ENCODE measurements at places on chromosomes 5 and 9. TPM values are rescaled to one million over a fixed set of nuclear protein-coding genes. Genes with fewer than 3 reads are reported as not detected.

DNA sequence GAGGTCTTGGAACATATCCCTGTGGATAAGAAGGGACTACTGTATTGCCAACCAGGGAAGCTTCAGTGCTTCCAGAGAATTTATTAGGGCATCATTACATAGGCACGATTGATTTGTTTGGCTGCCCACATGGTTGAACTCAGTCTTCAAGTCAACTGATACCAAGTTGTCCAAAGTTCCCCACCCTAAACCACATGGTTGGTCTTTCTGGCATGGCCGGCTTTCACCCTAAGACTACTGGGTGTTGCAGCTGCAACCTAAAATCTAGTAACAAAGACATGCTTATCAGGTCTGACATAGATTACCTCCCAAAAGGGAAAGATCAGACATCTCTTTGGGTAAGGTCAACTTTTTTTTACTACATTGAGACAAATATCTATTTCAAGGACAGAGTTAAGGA, 37.0 kb downstream of the FAF2 start:
- no peak for DNase-seq

- DNase-seq = no peak
Observed at GRCh38 chr5:173622183-173623047, 6.0 kb upstream of the BOD1 start.

- DNase-seq = no peak
Observed at GRCh38 chr9:117528225-117528624, 113.4 kb upstream of the ASTN2 start.

- DNase-seq = no peak
Observed at GRCh38 chr9:92179286-92180001, 64.2 kb upstream of the SPTLC1 start.

DNA sequence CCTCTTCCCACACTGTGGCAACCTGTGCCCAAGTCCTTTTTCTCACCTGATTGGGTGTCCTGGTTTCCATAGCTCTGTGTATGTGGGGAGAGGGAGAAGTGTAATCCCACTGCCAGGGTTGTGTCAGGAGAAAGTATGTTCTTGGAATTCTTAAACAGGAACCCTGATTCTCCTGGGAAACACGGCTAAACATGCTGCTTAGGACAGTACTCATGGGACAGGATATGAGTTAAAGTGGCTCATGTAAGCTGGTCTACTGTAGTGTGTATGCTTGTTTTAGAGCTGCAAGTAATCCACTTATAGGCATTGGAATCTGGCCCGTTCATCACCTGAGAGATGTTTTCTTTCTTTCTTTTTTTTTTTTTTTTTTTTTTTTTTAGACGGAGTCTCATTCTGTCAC, 23.9 kb downstream of the ARHGEF28 start:
- no peak for DNase-seq

Gene IGIP
- total RNA-seq = 13.7 TPM

Gene INSL4
- total RNA-seq = not detected

DNA sequence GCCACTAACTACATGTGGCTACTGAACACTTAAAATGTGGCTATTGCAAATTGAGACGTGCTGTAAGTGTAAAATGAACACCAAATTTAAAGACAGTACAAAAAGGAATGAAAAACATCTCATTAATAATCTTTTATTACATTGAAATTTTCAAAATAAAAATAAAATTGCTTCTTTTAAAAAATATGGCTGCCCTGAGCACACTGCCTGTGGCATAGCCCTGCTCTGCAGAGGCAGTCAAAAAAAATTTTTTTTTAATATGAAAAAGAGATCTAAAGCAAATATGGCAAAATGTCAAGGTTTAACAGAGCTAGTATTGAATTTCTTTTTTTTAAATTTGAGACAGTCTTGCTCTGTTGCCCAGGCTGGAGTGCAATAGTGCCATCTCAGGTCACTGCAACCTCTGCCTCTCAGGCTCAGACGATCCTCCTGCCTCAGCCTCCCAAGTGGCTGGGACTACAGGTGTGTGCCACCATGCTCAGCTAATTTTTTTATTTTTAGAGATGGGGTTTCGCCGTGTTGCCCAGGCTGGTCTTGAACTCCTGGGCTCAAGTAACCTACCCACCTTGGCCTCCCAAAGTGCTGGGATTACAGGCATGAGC, 25.6 kb downstream of the CARNMT1 start:
- no peak for DNase-seq

DNA sequence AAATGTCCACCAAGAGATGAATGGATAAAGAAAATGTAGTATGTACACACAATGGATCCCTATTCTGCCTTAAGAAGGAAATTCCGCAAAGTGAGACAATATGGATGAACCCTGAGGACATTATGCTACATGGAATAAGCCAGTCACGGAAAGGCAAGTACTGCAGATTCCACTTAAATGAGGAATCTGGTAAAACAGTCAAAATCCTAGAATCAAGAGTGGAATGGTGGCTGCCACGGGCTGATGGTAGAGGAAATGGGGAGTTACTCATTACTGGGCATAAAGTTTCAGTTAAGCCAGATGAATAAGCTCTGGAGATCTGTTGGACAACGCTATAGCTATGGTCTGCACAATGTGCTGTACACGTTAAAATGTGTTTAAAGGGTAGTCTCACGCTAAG, 47.2 kb downstream of the STK10 start:
- no peak for DNase-seq

- DNase-seq = no peak
Observed at GRCh38 chr9:81847181-81847915, 80.9 kb upstream of the SPATA31D4 start.

Gene CD180
- 3.1 TPM for total RNA-seq
